ENCODE measurements at places on chromosomes 7 and 10.

GRCh38 chr10:71135236-71135635 lies 77.1 kb upstream of the UNC5B start:
- DNase-seq, result no peak

- DNase-seq, result no peak
Measured at GRCh38 chr10:11525503-11525902, 85.9 kb downstream of the USP6NL start.

DNA sequence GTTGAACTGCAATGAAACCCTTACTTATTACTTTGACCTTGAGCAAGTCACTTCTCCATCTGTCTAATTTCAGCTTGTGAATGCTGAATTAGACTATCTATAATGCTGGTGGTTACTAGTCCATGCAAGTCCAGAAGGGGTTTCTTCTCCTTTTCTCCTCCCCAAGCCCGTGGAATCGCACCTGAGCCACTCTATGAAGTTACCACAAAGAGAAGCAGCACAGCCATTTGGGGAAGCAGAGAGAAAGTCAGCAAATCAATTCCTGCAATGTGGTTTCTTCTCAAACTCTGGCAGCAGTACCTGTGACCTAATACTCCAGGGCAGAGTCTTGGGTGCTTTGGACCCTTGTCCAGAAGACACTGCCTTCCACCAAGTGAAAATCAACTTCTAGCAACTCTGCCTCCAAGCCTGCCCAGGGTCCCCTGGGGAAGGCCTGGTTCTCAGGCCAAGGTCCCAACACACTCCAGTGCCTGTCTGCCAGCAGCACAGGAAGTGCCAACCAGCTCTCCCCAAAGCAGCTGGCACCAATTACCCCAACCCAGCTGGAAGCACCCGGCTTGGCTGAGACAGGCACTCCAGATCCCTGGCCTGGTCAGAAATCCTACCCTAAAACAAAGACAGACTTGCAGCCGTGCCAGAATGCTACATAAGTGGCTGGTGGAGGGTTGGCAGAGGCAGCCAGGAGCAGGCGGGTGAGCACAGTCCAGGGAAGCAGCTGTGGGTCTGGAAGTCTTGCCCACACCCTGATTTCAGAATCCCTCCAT lies 200.3 kb downstream of the LSM5 start:
- DNase-seq, result no peak

- DNase-seq, result no peak
Measured at GRCh38 chr10:106836933-106837663, 327.4 kb downstream of the SORCS1 start.

DNA sequence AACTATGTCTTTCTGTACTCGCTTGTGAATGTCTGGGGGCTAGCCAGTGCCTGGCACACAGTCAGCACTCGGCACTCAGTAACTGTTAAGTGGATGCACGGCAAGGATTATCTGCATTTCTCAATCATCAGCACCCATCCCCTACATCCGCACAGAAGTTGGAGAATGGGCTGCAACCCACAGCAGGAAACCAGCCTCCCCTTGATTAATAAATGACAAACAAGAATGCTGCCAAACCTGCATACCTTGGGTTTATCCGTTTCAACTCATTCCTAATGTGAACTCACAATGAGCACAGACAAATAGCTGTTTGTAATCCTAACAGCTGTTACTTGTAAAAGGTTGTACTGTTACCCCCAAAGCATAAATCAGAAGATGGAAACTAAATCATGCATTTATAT lies 28.9 kb downstream of the PPP1R3C start:
- no peak for DNase-seq

DNA sequence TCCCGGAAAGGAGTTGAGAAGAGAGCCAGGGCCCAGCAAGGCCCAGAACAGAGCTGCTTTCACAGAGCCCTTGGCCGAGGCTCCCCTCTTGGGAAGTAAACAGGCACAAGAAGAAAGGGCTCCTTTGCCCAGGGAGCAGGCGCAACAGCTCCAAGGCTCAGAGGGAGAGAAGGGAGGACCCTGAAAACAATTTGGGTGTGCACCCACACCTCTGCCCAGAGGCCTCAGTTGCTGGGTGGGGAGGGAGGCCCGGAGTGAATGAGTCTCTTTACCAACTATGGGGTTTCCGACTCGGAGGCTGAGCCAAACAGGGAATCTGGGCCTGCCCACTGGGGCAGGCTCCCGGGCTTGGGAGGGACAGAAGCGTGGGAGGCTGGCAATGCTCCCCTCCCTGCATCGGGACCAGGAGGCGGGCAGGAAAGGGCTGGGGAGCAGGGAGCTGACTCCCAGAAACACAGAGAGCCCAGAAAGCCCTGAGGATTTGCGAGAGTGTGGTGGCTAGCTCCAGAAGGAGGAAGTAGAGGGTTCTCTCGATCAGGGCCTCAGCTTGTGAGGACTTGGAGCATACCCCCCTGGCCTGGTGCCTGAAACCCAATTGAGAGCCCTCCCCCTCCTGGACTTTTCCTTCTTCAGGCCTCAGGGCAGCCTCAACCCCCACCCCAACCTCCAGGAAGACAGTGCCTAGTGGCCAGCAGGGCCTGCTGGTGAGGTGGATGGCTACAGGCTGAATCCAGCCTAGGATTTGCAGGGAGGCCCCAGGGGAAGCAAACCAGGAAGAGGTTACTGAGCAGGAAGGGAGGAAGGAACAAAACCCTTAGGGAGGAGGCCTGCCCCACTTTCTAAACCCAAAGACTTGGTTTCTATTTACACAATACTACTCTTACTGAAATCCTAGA lies 6.2 kb downstream of the C10orf105 start:
- no peak for DNase-seq

DNA sequence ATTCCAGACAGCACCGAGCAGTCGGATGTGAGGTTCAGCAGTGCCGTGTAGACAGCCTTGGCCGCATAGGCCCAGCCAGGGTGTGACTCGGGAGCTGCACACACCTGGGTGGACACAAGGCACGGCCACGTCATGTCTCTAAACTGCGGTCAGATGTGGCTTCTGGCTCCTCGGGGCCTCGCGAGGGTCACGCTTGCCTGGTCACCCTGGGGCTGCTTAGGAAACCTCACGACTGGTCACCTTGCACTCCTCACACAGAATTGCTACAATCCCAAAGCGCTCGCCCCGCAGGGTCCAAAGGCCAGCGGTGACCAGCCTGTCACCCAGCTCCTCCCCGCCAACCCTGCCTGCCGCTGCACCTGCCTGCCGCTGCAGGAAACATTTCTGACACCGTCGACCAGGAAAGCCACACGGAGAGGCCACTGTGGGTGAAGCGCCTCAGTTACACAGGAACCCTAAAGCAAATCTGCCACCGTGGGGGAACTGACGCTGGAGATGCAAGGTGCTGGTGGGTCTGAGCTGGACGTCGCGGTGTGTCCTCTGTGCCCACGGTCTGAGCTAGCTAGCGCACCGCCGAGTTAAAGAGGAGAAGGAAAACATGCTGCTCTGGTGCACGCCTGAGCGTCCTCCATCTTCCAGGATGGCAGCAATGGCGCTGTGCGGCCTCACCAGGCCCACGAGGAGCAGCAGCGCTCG lies 5.0 kb downstream of the GPER1 start:
- DNase-seq, result no peak

DNA sequence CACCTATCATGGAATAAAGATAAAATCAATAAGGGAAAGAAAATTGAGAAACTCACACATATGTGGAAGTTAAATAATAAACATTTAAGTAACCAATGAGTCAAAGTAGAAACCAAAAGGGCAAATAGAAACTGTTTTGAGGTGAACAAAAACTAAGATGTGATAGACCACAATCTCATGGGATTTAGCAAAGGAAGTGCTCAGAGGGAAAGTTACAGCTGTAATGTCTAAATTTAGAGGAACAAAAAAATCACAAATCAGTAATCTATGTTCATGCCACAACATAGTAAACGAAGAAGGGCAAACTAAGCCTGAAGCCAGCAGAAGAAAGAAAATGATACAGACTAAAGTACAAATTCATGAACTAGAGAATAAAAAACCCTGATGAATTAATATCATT lies 16.3 kb downstream of the CYP3A4 start:
- DNase-seq, result no peak

GRCh38 chr7:125197731-125198393 lies 268.2 kb upstream of the POT1 start:
- no peak for DNase-seq

GRCh38 chr7:157440346-157441022 lies 103.7 kb downstream of the DNAJB6 start:
- DNase-seq, result no peak

GRCh38 chr7:112350585-112350984 lies 99.7 kb upstream of the IFRD1 start:
- DNase-seq, result no peak

DNA sequence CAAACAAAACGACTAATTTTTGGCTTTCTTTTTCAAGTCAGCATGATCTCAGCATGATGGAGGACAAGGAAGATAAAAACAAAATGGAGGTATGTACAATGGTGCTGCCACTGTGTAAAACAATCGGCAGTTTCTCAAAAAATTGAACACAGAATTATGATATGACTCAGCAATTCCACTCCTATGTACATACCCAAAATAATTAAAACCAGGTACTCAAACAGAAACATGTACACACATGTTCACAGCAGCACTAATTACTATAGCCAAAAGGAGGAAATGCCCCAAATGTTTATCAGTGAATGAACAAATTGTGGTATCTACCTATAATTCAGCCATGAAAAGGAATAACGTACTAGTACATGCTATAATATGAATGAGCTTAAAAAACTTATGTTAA lies 29.9 kb downstream of the SNX13 start:
- DNase-seq, result no peak

- no peak for DNase-seq
Measured at GRCh38 chr10:69224862-69225657, 4.9 kb downstream of the HKDC1 start.

GRCh38 chr10:112000466-112000865 lies 183.1 kb downstream of the GPAM start:
- DNase-seq, result no peak

All from T-helper 1 cell (primary cell).